CD8-positive, alpha-beta memory T cell (primary cell): ENCODE measurements at places on chromosomes 16 and 17. TPM values are rescaled to one million over a fixed set of nuclear protein-coding genes. Genes with fewer than 3 reads are reported as not detected.

The OR3A3 gene
- total RNA-seq, result not detected

DNA sequence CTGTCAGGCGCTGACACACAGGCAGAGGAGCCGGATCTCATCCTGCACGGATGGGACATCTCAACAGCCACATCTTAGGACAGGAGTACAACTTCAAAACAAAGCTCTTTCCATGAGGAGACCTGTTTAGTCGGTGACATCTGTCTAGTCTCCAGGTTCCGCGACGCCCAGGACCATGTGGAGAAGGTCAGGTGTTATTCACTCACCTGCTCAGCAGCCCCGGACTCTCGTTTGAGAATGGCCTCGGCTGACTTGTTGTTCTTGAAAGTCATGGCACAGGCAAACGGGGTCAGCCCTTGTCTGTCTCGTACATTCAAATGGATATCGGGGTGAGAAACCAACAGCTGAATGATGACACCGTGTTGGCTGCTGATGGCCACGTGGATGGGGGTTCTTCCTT lies 35.7 kb downstream of the CYB5D2 start:
- no peaks in the 10 kb centered on the region for H3K27me3 ChIP-seq
- no peak for DNase-seq
- peaks cover 49% of the 10 kb centered on the region for H3K4me1 ChIP-seq
- peaks cover 37% of the 10 kb centered on the region for H3K36me3 ChIP-seq
- H3K4me3 ChIP-seq, result no peak overlapping the region
- no peak overlapping the region for H3K27ac ChIP-seq

The PIK3R5 gene
- total RNA-seq, result 30.2 TPM

DNA sequence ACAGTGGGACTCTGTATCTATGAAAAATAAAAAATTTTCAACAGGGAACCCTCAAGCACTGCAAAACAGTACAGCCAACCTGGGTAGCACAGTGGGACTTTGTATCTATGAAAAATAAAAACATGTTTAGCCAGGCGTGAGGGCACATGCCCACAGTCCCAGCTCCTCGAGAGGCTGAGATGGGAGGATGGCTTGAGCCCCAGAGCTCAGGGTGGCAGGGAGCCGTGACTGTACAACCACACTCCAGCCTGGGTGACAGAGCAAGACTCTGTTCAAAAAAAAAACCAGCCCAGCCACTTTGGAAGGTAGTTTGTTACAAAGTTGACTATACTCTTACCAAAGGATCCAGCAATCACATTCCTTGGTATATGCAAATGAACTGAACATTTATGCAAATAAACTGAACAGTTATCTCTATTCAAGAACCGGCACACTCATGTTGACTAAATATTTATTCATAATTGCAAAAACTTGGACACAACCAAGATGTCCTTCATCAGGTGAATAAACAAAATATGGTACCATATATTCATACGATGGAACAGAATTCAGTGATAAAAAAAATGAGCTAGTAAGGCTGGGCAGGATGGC lies 5.2 kb downstream of the RPH3AL start:
- no peak overlapping the region for H3K27ac ChIP-seq
- no peaks in the 10 kb centered on the region for H3K27me3 ChIP-seq
- H3K4me1 ChIP-seq, result no peaks in the 10 kb centered on the region
- no peak for DNase-seq
- no peak overlapping the region for H3K4me3 ChIP-seq

The SHCBP1 gene
- 38.2 TPM for total RNA-seq

DNA sequence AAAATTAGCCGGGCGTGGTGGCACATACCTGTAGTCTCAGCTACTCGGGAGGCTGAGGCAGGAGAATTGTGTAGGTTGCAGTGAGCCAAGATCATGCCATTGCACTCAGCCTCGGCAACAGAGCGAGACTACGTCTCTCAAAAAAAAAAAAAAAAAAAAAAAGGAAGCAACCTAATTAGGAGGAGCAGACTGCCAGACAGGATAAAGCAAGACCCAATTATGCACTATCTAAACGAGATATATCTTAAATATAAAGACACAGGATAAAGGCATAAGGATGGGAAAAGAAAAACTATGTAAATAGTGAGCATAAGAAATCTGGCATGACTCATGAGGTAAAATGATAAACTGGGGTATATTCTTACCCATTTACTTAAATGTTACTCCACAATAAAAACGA lies 4.9 kb downstream of the TXNDC11 start:
- H3K4me3 ChIP-seq, result no peak overlapping the region

GRCh38 chr17:35089586-35090296 lies 26.2 kb upstream of the RFFL start:
- no peaks in the 10 kb centered on the region for H3K36me3 ChIP-seq
- peaks cover 29% of the 10 kb centered on the region for H3K4me1 ChIP-seq
- DNase-seq, result no peak
- peak overlapping the region; percentile 96 for H3K4me3 ChIP-seq

DNA sequence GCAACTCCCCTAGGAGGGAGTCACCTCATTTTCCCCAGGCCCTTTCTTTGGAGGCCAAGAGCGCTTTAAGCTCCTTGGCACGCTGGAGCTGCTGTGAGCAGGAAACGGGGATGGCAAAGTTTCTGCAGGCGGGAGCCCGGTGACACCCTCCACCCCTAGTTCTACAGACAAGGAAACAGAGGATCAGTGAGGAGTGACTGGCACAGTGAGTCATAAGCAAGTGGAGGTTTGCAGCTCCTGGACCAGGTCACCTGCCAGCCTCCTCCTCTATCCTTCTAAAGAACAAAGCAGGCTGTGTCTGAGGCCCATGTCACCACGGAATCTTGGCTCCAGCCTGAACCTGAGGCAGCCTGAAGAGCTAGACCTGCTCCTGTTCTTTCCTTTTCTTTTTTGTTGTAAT lies 141.9 kb downstream of the TMEM132E start:
- no peaks in the 10 kb centered on the region for H3K4me1 ChIP-seq
- DNase-seq, result no peak
- no peak overlapping the region for H3K4me3 ChIP-seq
- no peak overlapping the region for H3K27ac ChIP-seq
- H3K27me3 ChIP-seq, result no peaks in the 10 kb centered on the region

- H3K4me3 ChIP-seq, result no peak overlapping the region
- H3K27ac ChIP-seq, result no peak overlapping the region
- H3K4me1 ChIP-seq, result no peaks in the 10 kb centered on the region
- H3K36me3 ChIP-seq, result peaks cover 28% of the 10 kb centered on the region
These were observed 43.8 kb downstream of the NDEL1 start for GRCh38 chr17:8479431-8479947.

- H3K27ac ChIP-seq, result no peak overlapping the region
- H3K27me3 ChIP-seq, result no peaks in the 10 kb centered on the region
- no peaks in the 10 kb centered on the region for H3K4me1 ChIP-seq
- no peak for DNase-seq
- no peak overlapping the region for H3K4me3 ChIP-seq
These were observed 13.2 kb upstream of the NAGPA start for GRCh38 chr16:5046914-5047313.

The BRIP1 gene
- 11.7 TPM for total RNA-seq

DNA sequence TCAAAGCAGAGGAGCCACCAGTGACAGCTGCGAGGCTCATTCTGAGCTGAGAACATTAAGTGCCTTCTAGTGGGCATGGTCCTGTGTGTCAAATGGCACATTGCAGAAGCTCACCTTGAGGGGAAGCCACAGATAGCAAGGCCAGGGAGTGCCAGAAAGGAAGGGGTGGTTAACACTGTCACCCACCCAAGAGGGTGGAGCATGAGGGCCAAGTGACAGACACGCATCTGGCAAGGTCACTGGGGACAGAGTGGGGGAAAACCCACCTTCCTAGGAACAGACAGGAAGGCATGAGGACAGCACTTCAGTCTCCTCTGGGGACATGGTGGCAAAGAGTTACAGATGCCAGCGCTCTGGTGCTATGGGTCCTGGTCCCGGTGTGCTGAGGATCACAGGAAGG lies 22.1 kb downstream of the NUBP1 start:
- no peak overlapping the region for H3K4me3 ChIP-seq
- H3K36me3 ChIP-seq, result peaks cover 23% of the 10 kb centered on the region
- H3K4me1 ChIP-seq, result peaks cover 25% of the 10 kb centered on the region
- peak; percentile 59 for DNase-seq
- no peaks in the 10 kb centered on the region for H3K27me3 ChIP-seq
- no peak overlapping the region for H3K27ac ChIP-seq
